Left renal cortex interstitium (tissue), 4 donors: ENCODE measurements at places on chromosomes 1 and 21. TPM values are rescaled to one million over a fixed set of nuclear protein-coding genes. Genes with fewer than 3 reads are reported as not detected.

LCE3D gene
- not detected for polyA plus RNA-seq

CD5L gene
- not detected for polyA plus RNA-seq

MT1HL1 gene
- polyA plus RNA-seq, result not detected

MCOLN2 gene
- 1.5 TPM for polyA plus RNA-seq

NIBAN1 gene
- polyA plus RNA-seq, result 3.5 TPM

FAM72A gene
- 4.9 TPM for polyA plus RNA-seq
